ENCODE measurements at places on chromosomes 11 and 22.

DNA sequence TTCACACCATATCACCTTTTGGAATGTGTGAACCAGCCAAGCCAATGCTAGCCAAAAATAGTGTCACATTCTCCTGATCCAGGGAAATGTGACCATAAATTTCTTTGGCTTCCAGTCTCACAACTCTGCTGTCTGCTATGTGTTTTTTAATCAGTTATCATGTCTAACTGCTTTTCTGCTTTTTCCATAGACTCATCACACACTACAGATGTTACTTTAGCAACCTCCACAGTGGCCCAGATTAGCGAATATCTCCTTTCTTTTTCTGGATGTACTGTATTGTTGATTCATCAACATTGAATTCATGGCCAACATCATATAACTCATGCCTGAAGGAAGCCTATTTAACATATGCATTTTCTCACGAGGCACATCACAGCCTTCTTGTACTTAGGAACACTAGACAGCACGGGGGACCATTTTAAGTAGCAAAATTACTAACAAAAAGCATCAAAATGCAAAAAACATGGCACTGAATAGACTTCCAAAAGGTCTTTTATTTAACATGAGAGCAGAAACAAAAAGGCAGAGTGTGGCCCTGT lies 73.1 kb upstream of the POU2AF2 start:
- DNase-seq: no peak

DNA sequence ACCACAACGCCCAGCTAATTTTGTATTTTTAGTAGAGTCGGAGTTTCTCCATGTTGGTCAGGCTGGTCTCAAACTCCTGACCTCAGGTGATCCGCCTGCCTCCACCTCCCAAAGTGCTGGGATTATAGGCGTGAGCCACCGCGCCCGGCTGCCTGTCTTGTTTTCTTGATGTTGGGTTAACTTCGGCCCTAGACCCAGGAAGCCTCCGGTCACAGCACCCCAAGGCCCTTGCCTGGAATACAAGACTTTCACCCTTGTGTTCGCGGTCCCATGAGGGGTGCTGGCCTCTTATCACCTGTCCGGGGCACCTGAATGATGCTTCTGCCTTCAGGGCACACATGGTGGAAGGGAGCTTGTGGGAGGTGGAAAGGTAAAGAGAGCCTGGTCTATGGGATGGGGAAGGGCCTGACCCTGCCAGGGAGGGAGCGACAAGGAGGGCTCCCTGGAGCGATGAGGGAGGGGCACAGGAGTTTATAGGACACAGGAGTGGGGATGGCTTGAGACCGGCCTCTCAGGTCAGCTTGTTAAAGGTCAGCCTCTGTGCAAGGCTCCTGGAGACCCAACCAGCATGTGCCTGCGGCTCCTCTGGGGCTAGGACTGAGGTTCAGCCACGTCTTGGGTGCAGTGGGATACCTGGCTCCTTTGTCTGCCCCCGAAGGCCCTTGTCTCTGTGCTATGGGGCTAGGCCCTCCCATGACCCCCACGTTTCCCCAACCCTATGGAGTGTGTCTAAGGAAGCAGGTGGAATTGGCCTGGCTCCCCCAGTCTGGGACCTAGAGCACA lies 34.7 kb upstream of the GRAMD4 start:
- no peak for DNase-seq

DNA sequence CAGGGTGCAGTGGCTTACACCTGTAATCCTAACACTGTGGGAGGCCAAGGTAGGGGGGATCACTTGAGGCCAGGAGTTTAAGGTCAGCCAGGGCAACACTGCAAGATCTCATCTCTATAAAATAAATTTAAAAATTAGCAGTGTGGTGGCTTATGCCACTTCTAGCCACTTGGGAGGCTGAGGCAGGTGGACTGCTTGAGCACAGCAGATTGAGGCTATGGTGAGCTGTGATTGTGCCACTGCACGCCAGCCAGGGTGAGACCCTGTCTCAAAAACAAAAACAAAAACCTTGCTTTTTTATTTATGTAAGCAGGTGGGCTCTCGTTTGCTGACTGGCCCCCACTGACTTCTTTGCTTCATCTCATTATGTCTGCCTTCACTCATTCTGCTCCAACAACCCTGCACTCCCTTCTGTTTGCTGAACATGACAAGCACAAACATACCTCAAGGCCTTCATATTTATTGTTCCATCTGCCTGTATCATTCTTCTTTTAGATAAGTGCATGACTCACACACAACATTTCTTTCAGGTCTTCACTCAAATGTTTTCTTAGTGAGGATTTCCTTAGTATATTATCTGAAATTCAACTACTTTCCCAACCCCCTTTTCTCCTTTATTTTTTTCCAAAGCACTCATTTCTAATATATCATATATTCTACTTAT lies 32.4 kb upstream of the CLNS1A start:
- DNase-seq: no peak

GRCh38 chr11:86551288-86552092 lies 120.9 kb downstream of the ME3 start:
- DNase-seq: no peak

DNA sequence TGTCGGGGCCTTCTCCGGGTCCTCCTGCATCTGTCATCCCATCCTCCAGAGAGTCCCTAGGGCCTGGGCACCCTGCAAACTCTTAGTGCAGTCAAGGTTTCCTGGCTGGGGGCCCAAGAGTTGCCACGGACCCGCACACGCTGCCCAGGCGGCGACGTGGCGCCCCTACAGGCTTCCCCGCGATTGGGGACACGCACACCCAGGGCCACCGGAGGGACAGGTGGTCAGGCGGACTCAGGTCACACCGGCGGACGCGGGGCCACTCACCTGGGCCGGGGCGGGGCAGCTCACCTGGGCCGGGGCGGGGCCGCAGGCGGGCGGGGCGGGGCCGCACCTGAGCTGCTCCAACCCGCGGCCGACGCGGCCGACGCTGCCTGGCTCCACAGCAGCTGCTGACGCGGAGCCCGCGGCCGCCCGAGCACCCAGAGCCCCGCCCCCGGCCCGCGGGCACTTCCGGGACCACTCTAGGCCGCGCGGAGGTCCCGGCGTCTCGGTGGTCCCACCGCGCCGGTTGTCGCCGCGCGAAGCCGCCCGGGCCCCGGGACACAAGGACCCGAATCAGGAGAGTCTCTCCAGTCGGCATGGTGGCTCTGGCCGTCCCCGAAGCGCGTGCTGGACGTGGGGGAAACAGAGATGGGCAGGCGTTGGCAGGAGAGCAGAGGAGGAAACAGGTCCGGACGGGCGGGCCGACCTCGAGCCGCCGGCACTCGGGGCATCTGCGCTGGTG lies at the start of gene ZNF70:
TSS of gene ZNF70 (minus strand) at position 399 of the 727 bp plus-strand sequence. CDS start 5,972 bp downstream, outside the sequence.
- DNase-seq: peak; percentile 87

GRCh38 chr11:1924646-1925372 lies 5.3 kb downstream of the TNNT3 start:
- no peak for DNase-seq

- no peak for DNase-seq
Measured at GRCh38 chr22:27377501-27378295, 423.9 kb downstream of the MN1 start.

GRCh38 chr22:46233231-46233630 lies 16.9 kb downstream of the CDPF1 start:
- no peak for DNase-seq

GRCh38 chr11:1225386-1226225 lies 2.7 kb downstream of the MUC5B start:
- no peak for DNase-seq

- DNase-seq: no peak
Measured at GRCh38 chr22:44037519-44038375, 13.6 kb downstream of the PARVB start.

GRCh38 chr11:112499153-112499880 lies 238.7 kb upstream of the PLET1 start:
- DNase-seq: no peak
